ENCODE measurements at places on chromosomes 11 and 22.

DNA sequence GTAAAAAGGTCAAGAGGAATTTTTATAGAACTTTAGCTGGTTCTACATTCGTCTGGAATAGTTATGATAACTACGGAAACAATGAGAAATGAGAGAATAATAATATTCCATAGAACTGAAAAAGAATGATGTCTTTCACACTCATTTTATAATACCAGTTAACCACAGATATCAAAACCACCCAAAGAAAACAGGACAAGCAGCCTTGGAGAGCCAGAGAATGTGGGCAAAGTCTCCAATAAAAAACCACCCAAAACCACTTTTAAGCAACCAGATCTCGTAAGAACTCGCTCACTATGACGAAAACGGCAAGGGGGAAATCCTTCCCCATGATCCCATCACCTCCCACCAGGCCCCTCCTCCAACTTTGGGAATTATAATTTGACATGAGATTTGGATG lies 60.8 kb downstream of the ARHGAP32 start:
- no peak for DNase-seq

DNA sequence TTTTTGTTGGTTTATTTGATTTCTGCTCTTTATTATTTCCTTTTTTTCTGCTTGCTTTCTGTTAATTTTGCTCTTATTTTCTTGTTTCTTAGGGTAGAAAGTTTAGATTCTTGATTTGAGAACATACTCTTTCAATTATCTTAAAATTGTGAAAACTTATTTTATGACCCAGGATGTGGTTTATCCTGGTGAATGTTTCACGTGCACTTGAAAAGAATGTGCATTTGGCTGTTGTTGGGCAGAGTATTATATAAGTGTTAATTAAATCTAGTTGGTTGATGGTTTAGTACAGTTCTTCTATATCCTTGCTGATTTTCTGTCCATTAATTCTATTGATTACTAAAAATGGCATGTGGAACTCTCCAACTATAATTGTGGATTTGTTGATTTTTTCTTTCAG lies 66.9 kb upstream of the NARS2 start:
- no peak for DNase-seq

- DNase-seq, result no peak
These were observed 55.0 kb downstream of the TRAF6 start for GRCh38 chr11:36454941-36455631.

- DNase-seq, result no peak
These were observed 65.1 kb downstream of the IGLL5 start for GRCh38 chr22:22952531-22953280.

DNA sequence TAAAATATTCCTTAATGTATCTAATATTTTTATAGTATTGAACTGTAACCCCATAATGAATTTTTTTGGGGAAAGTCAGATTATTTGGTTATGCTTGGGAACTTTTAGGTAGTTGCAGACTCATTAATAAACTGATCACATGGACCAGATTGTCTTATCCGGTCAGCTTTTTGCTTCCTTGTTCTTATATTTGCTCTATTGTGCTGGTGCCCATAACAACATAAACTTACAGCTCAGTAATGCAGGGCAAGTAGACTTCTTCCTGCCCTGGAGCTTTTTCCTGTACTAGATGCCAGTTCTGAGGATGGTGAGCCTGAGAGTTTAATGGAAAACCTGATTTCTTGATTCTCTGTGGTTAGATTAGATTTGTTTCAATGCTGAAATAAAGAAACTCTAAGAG lies 53.2 kb downstream of the MTMR3 start:
- no peak for DNase-seq

DNA sequence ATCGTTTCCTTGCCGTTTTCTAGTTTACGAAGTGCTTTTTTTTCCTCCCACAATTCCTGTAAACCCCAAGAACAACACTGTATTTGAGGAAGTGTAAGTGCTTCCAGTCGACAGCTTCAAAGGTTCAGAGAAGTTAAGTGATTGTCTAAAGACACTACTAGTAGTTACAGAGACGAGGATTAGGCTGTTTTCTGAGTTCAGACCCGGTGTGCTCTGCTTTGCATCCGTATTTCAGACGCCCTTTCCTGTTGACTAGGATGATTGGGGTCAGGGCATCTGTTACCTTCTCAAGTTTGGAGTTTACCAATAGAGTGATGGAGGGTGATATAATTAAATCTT lies 430 bp downstream of the CLP1 start:
- no peak for DNase-seq

GRCh38 chr11:36149538-36150242 lies 139.5 kb downstream of the COMMD9 start:
- DNase-seq, result no peak

DNA sequence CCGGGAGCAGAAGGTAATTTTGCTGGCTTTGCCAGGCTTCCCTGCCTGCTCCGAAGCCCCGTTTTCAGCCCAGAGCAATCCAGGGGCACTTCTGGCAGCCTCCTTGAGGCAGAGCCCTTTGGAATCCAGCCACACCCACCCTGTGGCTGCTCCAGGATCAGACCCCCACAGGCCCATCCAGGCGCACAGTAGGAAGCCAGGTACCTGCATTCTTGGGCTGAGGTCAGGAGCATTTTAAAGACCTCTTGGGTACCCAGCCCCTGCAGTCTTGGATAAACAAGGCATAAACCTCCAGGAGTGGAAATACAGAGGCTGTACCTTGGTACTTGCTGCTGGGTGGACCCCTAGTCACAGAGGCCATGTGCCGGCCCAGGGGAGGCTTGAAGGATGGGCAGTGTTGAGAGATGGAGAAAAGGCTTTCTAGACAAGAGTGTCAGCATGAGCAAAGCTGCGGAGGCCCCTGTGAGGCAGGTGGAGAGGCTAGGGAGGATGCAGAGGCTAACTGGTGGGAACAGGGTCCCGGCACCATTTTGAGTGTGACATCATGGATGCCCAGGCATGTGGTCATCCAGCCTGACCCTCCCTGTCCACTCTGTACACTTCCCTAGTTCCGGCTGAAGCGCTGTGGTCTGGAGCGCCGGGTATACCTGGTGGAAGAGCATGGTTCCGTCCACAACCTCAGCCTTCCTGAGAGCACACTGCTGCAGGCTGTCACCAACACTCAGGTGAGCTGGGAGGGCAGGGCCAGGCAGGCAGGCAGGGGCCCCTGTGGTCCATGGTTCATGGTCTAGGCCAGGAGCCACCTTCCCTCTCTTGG lies 3.9 kb downstream of the MUS81 start:
- no peak for DNase-seq

DNA sequence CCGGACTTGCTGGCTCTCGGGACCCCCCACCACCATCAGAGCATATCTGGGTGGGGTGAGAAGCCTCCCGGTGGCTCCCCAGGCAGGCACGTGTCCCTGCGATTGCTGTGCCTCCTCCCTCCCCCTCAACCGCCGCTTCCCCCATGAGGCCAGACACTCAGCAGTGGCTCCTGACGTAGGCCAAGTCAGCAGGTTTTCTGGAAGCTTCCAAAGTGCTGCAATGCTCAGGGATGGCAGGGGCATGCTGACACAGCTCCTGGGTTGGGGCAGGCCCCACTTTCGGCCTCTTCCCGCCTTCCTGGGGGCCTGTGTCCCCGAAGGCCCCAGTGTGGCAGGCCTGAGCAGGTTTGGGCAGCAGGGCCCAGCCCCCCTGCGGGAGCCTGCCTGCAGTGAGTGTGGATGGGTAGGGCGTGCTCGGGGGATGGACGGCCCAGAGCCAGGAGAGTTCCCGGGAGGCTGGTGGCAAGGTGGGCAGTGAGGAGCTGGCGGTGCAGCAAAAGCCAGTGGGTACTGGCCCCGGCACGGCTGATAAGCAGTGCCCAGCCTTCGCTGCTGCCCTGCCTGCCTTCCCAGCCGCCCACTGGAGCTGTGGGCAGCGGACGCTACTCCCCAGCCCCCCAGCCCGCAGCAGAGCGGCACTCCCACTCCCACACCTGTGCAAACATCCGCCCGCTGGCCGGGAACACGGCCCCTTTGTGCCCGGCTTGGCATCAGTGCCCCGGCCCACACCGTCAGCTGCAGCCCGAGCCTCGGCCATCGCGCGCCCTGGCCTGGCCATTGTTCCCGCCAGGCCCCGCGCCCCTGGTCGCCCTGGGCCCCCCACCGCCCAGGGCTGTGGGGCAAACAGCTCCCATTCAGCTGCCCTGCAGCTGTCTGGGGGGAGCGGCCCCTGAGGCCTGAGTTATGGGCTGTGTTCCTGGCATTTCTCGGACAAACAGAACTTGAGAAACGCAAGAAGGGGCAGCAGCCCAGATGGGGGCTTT lies 125.0 kb downstream of the KCNQ1OT1 start:
- no peak for DNase-seq

DNA sequence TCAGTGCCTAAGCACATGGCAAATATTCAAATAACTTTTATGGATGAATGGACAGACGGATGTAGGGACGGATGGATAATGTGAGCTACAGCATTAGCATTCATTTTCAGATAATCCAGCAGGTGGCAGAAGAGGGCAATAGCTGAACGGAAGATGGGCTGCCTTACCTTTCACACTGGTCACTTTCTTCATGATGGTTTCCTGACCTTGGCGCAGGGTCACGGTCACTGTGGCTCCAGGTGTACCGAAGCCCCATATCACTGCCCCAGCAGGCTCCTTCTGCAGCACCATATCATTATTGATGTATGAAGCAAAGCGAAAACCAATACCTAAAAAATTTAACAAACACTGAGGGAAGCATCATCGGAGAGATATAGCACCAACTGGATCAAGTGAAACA lies 4.3 kb downstream of the SIAE start:
- DNase-seq, result peak; percentile 55

- no peak for DNase-seq
These were observed 732.8 kb downstream of the BRD1 start for GRCh38 chr22:49094858-49095257.

- DNase-seq, result no peak
These were observed 90.9 kb downstream of the LDLRAD3 start for GRCh38 chr11:36034551-36035331.

GRCh38 chr11:32635819-32636218 lies 52.2 kb downstream of the EIF3M start:
- DNase-seq, result no peak

DNA sequence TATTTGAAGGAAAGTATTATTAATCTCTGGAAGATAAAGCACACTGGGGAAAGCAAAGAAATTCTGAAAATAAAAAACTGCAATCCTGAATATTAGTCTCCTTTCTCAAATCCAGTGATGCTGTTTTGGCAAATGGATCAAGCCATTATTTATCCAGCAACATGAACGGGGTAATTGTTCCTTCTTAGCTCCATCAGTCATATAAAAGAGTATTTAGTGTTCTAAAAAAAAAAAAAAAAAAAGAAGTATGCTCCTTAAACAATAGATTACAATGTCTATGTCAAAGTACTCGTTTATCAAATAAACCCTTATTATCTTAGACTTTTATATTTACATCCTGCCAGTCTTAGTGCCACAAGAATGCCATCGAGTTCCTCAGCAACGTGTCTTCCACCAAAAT lies 1.3 kb downstream of the RDX start:
- DNase-seq, result no peak

DNA sequence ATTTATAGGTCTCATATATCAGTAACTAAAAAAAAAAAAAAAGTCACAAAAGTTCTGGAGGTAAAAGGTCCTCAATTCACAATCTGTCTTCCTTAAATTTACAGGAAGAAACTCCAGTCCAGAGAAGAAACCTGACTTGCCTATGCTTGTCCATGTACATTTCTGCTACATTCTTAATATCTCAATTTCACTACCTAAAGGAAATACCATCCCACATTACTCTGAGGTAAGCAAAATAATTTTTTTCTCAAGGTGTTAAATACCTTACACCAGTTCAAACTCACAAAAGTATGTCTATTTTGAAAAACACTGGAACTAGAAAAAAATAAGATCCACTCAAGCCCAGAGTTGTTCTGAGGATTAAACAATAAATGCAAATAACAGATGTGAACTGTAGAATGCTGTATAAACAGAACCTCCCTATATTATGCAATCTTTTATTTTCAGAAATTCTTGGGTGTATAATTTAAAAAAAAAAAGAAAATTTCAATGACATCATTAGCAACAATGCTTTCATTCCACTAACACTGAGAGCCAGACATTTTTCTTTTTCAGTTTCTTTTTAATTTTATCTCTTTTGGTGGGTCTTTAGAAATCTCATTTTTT lies 49.9 kb upstream of the GDPD4 start:
- DNase-seq, result peak; percentile 8

GRCh38 chr22:22907551-22908494 lies 20.2 kb downstream of the IGLL5 start:
- no peak for DNase-seq

DNA sequence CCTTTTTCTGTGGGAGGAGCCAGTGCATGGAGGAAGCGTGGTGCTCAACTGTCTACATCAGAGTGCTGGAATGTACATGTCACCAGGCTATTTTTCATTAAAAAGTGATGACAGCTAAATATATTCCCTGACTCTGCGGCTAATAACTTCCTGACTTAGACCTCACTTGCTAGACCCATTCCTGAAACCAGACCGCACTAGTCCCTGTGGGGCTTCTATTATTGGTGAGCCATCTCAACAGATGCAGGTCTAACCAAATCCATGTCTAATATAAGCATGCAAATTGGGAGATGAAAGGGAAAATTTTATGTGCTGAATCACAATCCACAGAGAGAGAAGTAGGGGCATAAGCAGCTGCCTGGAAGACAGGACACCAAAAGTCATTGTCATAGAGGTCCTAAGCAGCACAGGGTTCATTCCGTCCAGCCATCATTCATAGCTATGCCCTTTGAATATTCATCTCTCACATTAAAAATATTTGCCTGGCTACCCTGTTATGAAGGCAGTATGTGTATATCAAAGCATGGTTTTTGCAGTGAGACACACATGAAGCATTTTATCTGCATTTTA lies 110.9 kb upstream of the BLID start:
- no peak for DNase-seq

DNA sequence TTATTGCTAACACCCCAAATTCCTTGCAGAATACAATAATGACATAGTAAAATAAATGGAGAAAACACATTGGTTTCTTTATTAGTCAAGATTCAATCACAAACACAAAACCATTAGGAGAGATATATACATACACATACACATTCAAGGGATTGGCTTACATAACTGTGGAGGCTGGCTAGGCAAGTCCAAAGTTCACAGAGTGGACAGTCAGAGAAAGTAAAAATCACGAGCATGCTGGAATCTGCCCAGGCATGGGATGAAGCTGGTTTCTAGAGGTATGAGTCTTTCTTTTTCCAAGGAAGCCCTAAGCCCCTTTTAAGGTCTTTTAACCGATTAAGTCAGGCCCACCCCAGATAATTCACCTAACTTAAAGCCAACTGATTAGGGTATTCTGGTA lies 13.6 kb upstream of the OR56B1 start:
- no peak for DNase-seq

DNA sequence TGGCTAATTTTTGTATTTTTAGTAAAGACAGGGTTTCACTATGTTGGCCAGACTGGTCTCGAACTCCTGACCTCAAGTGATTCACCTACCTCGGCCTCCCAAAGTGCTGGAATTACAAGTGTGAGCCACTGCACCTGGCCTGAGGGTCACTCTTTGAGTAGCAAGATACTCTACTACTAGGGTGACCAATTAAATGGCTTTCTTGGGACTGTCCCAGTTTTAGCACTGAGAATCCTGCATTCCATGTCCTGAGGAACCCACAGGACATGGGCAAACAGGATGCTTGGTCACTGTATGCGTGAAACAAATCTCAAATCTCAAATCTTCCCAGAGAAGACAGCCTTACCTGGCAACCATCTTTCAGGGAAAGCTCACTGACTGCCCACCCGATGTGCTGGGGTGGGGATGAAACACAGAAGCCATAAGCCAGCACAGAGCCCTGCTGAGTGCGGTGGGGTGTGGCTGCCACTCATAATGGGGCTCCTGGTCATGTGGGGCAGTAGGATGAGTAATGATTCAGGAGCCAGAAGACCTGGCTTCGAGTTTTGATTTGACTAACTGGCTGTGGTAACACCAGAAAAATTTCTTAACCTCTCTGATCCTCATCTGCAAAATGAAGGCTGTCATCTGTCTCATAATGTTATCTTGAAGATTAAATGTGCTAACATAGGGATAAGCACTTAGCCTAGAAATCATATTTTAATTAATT lies 11.5 kb downstream of the CLMP start:
- DNase-seq, result no peak
